Stimulated activated CD8-positive, alpha-beta memory T cell treated with anti-CD3 and anti-CD28 coated beads, Interleukin-7, amount 100 ng/mL, for 4 hours (primary cell): ENCODE measurements at places on chromosomes 16 and 17.

DNA sequence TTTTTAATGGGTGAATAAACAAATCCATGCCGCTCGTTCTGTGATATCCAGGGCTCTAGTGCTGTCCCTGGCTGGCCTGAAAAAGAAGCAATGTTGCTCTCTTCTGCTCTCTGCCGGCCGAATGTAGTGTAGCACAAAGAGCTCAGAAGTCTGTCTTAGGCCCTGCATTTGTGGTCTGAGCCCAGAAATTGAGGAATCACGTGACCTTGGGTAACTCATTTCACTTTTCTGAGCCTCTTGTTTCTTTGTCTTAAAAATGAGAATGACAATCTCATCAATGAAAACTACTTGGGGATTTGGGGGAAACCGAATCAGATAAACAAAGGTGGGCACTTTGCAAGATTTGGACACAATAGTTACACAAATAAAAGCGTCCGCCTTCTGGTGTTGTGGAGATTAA, 381.6 kb upstream of the ASIC2 start:
- no peak for DNase-seq

GRCh38 chr17:81863123-81863675, 2.9 kb upstream of the P4HB start:
- no peak for DNase-seq

DNA sequence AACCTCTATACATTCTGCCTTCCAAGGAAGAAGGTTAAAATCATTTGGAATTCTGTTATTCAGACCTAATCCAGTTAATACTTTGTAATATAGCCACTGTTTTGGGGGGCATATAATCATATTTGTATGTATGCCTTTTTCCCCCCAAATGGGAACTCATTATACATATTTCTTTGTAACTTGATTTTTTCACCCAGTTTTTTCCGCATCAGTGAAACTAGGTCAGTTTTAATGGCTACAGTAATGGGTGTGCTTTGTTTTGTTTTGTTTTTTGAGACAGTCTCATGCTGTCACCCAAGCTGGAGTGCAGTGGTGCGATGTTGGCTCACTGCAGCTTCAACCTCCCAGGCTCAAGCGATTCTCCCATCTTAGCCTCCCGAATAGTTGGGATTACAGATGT, 54.9 kb downstream of the WWP2 start:
- no peak for DNase-seq

GRCh38 chr17:77814091-77814772, 144.3 kb upstream of the TNRC6C start:
- DNase-seq, result no peak

- peak; percentile 65 for DNase-seq
Observed at GRCh38 chr17:50547035-50547735, at the start of gene SPATA20. TSS of gene SPATA20 (plus strand) at chr17:50547174. CDS start at chr17:50547209, 35 bp downstream.

GRCh38 chr17:67636834-67637520, 80.8 kb upstream of the NOL11 start:
- no peak for DNase-seq

GRCh38 chr16:53370827-53371226, 63.4 kb upstream of the RBL2 start:
- DNase-seq, result no peak

GRCh38 chr17:58956997-58957724, 149.5 kb downstream of the TRIM37 start:
- DNase-seq, result no peak

DNA sequence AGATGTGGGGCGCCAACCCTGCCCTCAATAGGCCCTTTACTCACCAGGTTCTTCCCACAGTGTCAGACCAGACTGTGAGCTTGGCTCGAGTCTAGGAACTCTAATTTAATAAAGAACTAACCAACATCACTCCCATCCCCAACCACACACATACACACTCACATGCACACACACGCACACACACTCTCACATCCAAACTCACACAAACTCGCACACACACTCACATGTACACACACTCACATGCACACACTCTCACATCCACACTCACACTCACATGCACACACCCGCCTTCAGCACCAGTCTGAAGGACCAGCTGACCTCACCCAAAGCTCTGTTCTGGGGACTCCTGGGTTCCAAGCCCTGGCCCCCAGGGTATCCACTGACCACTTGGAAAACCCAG, 63.8 kb downstream of the COG7 start:
- DNase-seq, result no peak

GRCh38 chr16:68253721-68254120, 8.5 kb downstream of the PLA2G15 start:
- no peak for DNase-seq

DNA sequence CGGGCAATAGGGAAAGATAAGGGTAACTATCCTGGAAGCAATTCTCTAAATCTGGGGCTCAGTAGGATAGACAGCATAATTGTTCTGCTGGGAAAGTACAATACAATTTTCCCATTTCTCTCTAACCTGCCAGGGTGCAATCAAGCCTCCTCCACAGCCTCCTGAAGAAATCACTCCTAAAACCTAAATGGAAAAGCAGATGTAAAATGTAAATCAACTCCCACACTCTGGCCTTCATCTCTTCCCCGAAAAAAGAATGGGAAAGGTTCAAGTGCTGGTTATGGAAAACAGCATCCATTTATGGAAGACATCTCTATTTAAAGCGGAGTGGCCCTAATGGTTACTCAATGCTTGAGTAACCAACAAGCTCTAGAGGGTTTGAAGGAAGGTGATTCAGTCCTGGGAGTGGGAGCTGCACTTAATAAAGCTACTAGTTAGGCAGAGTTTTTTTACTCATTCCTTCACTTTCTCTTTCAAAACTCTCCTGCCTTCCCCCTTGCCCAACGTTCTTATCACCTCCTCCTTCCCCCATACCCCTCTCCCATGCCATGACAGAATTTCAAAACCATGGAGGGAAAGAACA, 5.1 kb downstream of the MMD start:
- DNase-seq, result no peak

- DNase-seq, result no peak
Observed at GRCh38 chr17:68460146-68460545, 2.9 kb upstream of the WIPI1 start.

- DNase-seq, result no peak
Observed at GRCh38 chr16:6232056-6232455, 1100.6 kb upstream of the RBFOX1 start.

GRCh38 chr17:47615766-47616424, 33.8 kb upstream of the KPNB1 start:
- DNase-seq, result no peak

GRCh38 chr17:2983255-2983654, 80.2 kb downstream of the OR1D5 start:
- DNase-seq, result no peak

DNA sequence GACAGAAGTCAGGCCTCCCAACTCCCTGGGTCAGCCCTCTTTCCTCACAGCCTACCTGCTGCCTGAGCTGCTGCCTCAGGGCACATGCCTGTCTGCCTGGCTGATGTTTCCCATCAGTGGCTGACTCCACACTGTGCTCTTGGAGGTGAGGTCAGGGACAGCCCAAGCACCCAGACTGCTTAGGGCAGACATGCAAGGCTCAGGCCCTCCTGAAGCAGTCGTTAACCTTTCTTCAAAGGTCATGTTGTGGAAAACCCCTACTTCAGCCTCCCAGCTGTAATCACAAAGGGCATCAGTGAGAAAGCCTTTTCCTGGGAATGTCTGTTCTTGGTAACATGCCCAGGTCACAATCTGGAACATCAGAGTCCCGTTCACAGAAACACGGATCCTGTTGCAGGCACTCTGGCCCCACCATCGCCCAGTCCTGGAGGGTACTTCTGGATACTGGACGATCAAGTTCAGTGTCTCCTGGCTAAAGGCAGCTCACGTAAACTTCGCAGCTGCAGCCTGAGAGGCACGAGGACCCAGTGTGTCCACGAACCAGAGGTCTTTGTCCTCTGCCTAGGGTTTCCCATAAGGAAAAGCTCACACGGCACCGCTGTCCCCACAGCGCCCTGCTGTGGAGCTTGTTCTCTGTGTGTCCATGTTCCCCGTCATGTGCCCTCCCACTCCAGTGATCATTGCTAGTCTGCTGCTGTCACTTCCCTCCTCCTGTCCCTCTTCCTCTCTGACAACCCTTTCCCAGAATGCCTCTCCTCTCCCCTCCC, 54.9 kb downstream of the GNAO1 start:
- DNase-seq, result no peak

DNA sequence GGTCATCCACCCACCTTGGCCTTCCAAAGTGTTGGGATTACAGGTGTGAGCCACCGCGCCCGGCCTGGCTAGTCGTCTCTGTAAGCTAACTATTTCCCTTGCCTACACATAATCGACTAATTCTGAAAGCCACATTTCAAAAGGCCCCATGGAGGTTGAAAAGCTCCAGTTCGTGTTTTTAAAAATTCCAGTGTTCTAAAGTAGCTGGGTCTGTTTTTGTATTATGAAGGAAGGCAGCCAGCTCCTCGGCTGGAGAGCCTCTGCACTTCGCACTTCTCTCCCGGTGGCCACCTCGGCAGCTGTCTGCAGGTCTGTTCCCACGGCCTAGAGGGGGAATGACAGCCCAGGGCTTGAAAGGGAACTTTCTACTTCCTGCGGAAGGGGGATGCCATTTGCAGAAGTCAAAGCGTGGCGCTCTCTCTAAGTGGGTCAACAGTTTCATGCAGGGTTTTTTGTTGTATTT, 16.9 kb downstream of the HASPIN start:
- DNase-seq, result no peak

DNA sequence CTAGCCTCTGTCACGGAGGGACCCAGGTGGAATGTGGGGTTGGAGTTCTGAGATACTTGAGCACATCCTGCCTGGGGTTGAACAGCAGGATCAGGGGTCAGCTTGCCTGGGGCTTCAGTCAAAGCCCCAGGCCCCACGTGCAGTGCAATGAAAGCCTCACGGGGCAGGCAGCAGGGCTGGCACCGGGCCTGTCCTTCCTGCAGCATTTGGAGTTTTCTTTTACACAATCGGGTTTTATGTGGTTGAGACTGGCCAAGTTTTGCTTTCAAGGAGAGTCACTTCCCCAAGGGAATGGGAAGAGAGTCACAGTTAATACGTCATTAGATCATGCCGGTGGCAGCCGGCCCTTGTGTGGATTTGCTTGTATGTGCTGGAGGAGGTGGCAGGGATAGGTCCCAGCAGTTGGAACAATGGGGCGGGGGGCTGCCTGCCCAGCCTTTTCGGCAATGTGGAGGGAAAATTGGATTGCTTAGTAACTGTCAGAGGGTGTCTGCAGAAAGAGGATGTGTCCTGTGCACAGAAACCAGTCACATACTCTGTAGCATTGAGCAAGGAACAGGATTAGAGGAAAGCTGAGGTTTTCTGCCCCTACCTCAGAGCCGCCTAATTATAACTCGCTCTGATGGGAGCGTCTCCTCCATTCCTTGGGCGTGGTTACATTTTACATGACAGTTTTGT, 4.5 kb downstream of the RMI2 start:
- DNase-seq, result no peak

GRCh38 chr16:80899809-80900592, 95.6 kb upstream of the CDYL2 start:
- DNase-seq, result no peak

DNA sequence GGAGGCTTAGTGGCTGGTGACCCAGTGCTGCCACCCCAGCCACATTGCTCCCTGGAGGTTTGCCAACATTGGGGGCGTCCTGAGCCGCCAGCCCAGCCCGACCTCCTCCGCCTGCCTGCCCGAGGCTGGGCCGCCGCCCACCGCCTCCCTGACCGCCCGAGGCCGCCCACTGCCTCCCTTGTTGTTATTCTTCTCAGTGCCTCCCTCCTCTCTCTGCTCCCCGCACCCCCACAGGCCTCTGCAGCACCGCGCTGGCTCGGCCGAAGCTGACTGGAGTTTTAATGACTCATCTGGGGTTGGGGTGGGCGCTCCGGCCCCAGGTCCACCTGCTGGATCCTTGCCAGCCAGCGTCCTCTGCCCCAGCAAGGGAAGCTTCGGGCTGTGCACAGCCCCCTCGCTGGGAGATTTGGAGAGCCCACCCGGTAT, 102.5 kb downstream of the RBFOX3 start:
- DNase-seq, result no peak

GRCh38 chr16:12618515-12618914, 185.2 kb downstream of the CPPED1 start:
- DNase-seq, result no peak

- DNase-seq, result no peak
Observed at GRCh38 chr17:45288825-45289224, 26.9 kb upstream of the SPATA32 start.

- DNase-seq, result no peak
Observed at GRCh38 chr17:20010099-20010863, 1.1 kb downstream of the SPECC1 start.

GRCh38 chr16:15461376-15461775, 27.0 kb downstream of the BMERB1 start:
- DNase-seq, result no peak

DNA sequence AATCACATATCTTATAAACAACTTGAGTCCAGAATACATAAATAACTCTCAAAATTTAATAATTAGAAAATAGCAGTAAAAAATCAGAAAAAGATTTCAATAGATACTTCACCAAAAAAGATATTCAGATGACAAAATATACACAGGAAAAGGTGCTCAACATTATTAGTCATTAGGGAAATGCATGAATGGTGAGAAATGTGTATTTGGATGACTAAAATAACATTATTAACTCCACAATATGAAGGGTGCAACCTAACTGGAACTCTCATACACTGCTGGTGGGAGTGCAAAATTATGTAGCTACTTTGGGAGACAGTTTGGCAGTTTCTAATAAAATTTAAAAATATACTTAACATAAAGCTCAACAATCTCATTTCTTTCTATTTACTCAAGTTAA, 262.3 kb upstream of the AXIN2 start:
- DNase-seq, result no peak

DNA sequence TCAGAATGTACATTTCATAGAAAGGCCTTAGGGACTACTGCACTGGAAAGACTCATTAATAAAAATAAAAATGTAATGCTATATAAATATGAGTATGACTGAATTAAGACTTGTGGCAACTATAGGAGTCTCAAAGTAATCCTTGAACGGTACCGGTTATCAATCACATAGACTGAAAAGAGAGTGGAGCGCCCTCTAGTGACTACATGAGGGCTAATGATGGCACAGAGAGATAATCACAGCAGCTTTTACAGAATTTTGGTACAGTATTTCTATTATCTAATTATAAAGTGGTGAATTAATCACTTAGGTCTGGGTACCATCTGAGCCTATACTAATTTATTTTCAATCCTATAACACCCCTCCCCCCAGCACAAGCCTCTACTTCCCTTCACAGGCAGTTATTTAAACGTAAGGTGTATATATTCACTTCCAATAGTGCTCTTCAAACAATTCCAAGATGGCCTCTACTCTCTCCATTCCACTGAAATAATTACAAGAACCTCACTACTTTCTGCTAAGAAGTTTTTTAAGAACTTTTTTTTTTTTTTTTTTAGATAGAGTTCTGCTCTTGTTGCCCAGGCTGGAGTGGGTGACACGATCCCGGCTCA, 40.7 kb upstream of the ANKFY1 start:
- no peak for DNase-seq

DNA sequence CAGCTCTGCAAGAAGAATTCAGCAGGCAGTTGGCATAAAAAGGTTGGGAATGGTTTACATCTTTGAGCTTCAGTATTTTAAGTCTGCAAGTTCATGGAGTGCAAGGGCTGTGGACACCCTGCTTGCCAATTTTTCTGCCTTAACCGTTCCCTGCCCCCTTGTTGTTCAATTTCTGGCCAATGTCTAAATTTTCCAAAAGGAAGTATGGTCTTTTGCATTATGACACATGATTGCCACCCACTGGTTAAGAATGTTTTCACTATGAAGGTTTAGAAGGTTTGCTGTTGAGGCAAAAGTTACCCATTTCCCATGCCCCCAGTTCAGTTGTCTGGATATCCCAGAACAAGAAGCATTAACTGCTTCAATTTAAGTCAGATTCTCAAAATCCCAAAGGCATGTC, 441.9 kb downstream of the CDH13 start:
- no peak for DNase-seq
